ENCODE measurements at places on chromosomes 13 and 19. TPM values are rescaled to one million over a fixed set of nuclear protein-coding genes. Genes with fewer than 3 reads are reported as not detected.

GRCh38 chr19:3097442-3097871, 3.3 kb downstream of the GNA11 start:
- no peak for DNase-seq

DNA sequence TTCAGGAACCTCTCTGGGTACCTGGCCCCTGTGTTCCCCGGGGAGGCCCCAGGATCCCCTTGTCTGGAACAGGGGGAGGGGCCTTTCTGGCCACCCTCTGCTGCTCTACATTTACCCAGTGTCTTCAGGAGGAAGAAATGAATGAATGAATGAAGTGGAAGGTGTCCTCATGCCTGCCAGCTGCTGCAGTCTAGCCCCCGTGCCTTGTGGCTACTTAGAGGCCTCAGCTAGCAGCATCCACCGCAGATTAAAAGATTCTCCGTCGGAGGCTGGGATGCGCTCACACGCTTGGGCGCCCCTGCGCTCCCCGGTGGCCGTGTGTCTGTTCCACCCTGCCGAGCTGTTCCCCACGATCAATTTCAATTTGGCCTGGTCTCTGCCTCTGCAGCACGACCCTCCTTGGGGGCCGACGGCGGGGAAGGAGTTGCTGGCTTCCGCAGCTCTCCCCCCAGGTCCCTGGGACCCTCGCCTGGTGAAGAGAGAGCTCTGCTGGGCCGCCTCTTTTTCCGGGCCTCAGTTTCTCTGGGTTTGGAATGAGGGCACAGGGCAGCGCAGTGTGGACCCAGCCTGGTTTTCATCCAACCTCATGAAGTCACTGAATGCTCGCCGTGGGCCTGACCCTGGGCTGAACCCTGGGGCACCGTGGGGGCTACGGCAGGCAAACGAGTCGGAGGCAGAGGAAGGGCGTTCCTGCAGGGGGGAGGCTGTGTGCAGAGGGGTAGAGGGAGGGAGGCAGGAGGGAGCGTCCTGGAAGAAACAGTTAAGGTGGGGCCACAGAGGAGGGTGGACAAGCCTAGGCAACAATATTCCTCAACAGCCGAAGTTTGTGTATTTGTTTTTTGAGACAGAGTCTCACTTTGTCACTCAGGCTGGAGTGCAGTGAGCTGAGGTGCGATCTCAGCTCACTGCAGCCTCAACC, 28.3 kb downstream of the EFNA2 start:
- DNase-seq: no peak

- DNase-seq: no peak
These were observed 6.5 kb downstream of the PLPPR3 start for GRCh38 chr19:815079-815774.

GRCh38 chr19:58352760-58353671, at the start of gene A1BG:
TSS of gene A1BG (minus strand) at chr19:58353492. CDS start at chr19:58353437, 55 bp downstream.
- DNase-seq: no peak

DNA sequence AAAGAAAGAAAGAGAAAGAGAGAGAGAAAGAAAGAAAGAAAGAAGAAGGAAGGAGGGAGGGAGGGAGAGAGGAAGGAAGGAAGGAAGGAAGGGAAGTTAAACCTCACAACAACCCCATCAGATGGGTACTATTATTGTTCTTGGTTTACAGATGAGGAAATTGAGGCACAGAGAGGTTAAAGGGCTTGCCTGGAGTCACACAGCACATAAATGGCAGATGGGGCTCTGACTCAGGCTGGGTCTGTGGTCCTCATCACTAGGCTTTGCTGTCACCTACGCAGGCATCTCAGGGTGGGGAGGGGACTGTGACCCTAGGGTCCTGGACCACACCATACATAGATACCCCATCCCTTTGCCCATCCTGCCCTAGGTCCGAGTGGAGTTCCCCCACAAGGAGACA, 36.3 kb downstream of the RDH8 start:
- no peak for DNase-seq

DNA sequence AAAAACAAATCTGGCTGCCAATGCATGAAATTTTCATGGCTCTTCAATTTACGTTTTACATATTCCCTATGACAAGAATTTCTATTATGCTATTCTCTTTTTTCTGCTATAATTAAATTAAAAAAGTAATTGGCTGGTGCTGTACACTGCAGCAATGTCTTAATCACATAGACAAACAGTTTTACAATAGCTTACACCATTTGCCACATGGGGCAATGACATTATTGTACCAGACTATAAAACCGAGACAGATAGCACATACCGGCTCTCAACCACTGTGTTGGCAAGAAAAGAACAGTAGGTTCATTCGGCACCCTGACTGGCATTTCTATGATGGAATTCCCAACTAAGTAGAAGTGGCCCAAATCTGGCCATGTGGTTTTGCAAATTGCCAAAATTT, 67.7 kb downstream of the DACH1 start:
- no peak for DNase-seq

DNA sequence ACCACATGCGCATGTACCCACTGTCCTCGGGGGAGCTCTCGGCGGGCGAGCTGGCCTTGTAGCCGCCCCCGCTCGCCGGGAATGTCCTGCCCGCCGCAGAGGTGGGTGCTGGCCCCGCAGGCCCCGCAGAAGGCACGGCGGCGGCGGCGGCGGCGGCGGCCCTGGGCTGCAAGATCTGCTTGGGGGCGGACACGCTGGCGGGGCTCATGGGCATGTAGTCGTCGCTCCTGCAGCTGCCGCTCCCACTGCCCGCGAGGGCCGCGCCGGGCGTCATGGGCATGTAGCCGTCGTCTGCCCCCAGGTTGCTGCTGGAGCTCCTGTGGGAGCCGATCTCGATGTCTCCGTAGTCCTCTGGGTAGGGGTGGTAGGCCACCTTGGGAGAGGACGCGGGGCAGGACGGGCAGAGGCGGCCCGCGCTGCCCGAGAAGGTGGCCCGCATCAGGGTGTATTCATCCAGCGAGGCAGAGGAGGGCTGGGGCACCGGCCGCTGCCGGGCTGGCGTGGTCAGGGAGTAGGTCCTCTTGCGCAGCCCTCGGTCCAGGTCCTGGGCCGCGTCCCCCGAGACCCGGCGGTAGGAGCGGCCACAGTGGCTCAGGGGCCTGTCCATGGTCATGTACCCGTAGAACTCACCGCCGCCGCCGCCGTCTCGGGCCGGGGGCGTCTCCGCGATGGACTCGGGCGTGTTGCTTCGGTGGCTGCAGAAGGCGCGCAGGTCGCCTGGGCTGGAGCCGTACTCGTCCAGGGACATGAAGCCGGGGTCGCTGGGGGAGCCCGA, 2.4 kb downstream of the IRS2 start:
- no peak for DNase-seq

The OR10H1 gene
- total RNA-seq: not detected

The ZIC2 gene
- total RNA-seq: not detected

The NCCRP1 gene
- total RNA-seq: not detected

The PALM gene
- 98.8 TPM for total RNA-seq

All from tibial nerve (tissue), 4 donors.